ENCODE measurements at places on chromosomes 6 and 20. TPM values are rescaled to one million over a fixed set of nuclear protein-coding genes. Genes with fewer than 3 reads are reported as not detected.

The SAMD5 gene
- 0.21 TPM for total RNA-seq

The FNDC11 gene
- total RNA-seq: 3.8 TPM

The RAB44 gene
- 0.11 TPM for total RNA-seq

The C6orf163 gene
- total RNA-seq: 2.0 TPM

The ZNF165 gene
- total RNA-seq: 8.0 TPM

The GPX5 gene
- not detected for total RNA-seq

- no peak for DNase-seq
Observed at GRCh38 chr6:18347866-18348265, 39.3 kb upstream of the RNF144B start.

The HLA-A gene
- total RNA-seq: 135 TPM

DNA sequence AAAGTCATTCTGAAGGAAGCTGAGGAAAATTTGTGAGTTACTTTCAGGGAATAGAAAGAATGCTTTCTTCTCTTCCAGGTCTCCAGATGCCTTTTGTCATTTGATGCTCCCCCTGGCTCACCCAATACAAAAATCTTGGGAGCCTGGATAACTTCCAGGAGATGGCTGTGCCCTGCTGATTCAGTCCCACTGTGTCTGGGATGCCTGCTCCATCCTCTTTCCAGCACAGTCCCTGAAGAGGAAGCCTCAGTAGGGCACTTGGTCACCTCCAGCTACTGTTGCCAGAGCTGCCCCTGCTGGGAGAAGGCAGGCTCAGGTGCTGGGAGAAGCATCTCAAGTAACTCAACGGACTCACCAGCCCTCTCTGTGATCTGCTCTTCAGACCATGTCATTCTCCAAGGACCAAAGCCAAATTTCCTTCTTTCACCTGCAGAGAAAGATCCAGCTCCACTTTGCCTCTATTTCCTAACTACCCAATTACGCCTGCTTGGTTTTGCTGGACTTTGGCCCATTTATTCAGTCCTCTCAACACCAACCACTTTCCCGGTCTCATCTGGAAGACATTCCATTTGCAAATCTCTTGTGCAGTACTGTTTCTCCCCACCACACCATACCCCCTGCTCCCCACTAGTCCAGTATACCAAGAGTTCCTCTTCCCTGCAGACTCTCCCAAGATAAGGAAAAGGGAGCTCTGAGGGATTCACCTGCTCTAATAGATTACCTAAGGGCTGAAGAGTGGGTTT, 53.3 kb downstream of the SLC23A2 start:
- DNase-seq: no peak

- DNase-seq: no peak
Observed at GRCh38 chr6:56009636-56010035, 134.2 kb upstream of the BMP5 start.

The MOG gene
- total RNA-seq: 1.2 TPM

The CTAGE9 gene
- total RNA-seq: not detected

The ID4 gene
- 4.5 TPM for total RNA-seq

DNA sequence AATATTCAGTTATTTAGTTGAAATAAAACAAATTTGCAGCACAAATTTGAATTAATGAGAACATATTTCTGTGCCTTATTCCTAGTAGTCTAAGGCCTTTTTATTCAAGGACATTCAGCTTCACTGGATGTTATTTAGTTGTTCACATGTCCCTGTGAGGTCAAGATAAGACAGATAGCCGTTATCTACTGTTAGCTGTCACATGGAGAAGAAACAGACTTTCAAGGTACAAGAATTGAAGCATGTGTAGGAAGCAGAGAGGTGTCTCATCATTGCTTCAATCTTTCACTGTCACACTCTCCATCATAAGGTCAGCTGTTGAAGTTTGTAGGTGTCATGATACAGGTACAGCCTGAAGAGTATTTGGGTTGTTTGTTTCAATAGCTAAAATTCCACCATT, 112.9 kb upstream of the JAG1 start:
- no peak for DNase-seq

GRCh38 chr20:53660078-53660909, 66.7 kb upstream of the ZNF217 start:
- DNase-seq: peak; percentile 23

The SLC17A1 gene
- not detected for total RNA-seq

The LCA5 gene
- total RNA-seq: 3.6 TPM

The SLC4A11 gene
- 39.5 TPM for total RNA-seq

DNA sequence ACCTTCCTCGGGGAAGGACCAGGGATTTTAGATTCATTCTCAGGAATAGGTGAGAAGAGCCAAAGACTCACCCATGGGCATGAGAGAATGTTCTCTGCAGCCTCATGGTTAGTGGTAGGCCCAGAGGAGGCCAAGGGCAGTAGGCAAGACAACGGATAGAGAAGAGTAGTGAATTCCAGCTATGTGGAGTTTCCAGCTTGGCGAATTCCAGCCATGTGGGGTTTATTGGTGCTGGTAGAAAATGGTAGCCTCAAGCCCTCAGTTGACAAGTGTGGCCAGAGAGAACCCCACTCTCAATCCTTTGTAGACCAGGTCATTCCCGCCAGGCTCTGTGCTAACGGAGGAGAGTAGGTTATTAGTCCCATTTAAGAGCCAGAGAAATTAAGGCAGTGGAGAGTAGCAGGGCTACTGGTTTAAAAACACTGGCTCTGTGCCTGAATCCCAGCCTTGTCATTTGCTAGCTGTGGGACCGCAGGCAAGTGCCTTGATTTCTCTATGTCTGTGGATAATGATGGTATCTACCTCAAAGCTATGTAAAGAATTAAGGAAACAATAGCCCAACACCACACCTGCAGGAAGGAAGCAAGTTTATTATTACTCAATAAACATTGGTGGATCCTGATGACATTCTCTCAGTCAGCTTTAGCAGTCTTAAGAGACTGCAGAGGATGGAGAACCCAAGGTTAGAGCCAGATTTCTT, 2.0 kb upstream of the SLC9A8 start:
- no peak for DNase-seq

DNA sequence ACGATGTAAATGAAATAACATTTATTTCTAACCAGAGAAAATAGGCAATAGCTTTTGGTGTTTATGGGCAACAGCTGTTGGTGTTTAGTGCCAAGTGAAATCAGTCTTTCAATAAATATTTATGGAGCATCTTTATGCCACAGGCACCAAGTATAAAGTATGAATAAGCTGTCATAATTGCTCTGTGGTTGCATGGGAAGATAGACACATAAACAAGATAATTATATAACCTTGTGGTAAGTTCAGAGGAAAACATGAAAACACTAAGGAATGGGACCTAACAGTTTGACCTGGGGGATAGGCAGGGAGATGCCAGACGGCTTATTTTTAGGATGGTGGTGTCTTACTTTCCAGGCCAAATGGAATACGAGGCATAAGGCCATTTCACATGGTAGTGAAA, 110.9 kb downstream of the GFRAL start:
- DNase-seq: no peak

DNA sequence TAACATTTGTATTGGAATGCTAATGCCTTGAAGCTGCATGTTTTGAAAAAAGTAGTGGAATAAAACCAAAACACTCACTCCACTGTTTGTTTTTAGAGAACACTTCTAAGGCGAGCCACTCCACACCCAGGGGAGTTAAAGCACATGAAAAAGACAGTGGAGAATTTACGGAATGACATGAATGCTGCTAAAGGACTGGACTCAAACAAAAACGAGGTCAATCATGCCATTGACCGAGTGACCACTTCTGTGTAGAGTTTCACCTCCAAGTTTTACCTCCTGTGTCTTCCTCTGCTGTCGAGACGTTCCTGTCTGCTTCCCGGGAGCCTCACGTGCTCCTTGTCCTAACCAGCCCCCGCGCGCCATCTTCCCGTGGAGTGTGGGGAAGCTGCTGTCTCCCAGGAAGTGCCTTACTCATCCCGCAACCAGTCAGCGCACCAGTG, 127.8 kb downstream of the LRRC1 start:
- DNase-seq: no peak

The SIGLEC1 gene
- 0.04 TPM for total RNA-seq

The PFDN6 gene
- total RNA-seq: 85.6 TPM

The HSPA1L gene
- 1.9 TPM for total RNA-seq

DNA sequence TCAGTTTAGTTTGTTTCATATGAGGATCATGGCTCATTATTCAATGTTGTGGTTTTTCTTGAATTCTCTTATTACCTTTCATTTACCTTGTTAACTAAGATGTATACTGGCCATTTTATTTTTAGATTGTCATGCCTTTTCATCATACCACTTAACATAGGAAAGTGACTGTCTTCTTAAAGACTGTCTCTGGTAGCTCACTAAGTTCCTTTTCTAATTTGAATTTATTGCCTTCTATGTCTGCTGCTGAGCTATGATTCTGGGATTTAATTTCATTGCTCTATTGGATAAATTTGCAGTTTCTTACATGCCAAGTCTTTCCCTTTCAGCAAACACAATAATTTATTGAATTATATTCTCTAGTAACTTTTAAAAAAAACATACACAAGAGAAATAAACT, 49.5 kb upstream of the ANKEF1 start:
- no peak for DNase-seq

The TAGAP gene
- total RNA-seq: 0.27 TPM

- peak; percentile 88 for DNase-seq
Observed at GRCh38 chr6:33812669-33813068, 8.9 kb upstream of the MLN start.

DNA sequence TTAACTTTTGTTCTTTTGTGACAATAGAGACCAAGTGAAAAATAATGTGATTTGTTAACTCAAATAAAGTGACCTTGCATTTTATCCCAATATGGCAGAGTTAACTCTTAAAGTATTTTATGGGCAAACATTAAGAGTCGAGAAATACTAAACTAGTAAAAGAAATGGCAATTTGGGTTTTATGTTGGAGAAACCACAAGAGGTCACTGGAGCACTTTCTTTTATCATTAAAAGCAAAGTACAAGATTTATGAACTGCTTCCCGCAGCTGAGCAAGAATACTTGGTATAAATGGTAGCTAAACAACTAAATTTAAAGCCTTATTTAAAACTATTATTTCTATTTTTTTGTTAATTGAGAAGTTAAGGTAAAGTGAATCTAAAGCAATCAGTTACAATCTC, 33.5 kb upstream of the MCM9 start:
- DNase-seq: no peak

DNA sequence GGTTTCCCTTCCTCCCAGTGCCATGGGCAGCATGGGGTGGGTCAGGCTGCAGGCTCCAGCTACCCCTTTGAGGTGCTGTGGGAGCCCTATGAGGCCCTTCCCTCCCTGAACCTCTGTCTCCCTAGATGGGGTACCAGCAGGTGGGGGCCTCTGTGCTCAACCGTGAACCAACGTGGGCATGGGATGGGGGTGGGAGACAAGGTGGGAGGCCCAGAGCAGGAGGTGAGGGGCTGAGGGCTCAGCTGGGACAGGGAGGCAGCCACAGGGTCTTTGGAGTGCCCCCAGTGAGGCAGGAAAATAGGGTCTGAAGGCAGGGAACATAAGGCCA, 33.3 kb downstream of the SUN5 start:
- peak; percentile 9 for DNase-seq

- no peak for DNase-seq
Observed at GRCh38 chr6:119716668-119717270, 367.2 kb upstream of the MAN1A1 start.

DNA sequence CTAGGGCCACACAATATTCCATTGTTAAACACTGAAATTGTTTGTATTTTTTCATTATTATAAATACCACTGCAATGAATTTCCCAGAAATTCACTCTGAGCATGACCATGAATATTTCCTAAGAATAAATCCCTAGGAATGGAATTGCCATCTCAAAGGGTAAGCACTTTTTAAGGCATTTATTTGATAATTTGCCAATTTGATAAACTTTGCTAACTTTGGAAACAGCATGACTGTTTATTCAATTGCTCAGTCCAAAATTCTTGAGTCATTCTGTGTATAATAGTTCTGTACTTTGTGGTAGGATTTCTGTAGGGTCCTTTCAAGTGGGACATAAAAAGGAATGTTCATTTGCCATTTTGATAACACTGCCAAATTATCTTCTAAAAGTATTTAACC, 44.2 kb upstream of the TOX2 start:
- no peak for DNase-seq

DNA sequence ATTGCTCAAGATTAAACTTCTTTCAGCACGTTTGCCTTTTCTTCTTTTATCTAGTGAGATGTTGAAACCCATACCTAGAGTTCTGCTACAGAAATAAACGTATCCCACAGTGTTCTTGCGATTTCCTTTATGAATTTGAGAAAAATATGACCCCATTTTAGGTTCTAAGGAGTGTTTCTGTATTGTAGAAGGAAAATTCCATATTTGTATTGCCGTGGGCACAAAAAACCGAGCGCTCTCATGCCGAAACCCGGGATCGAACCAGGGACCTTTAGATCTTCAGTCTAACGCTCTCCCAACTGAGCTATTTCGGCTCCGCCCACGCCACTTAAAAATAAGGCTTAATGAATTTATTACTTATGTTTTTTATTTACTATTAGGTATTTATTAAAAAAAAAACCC, 23.7 kb downstream of the ZNF311 start:
- DNase-seq: peak; percentile 59

GRCh38 chr6:118679327-118679901, 28.0 kb upstream of the CEP85L start:
- DNase-seq: no peak

GRCh38 chr20:9935285-9935684, 96.4 kb upstream of the PAK5 start:
- DNase-seq: no peak

The OR2B3 gene
- total RNA-seq: not detected

- no peak for DNase-seq
Observed at GRCh38 chr6:133871131-133871530, 17.8 kb upstream of the TCF21 start.

The LRRN4 gene
- 0.64 TPM for total RNA-seq

DNA sequence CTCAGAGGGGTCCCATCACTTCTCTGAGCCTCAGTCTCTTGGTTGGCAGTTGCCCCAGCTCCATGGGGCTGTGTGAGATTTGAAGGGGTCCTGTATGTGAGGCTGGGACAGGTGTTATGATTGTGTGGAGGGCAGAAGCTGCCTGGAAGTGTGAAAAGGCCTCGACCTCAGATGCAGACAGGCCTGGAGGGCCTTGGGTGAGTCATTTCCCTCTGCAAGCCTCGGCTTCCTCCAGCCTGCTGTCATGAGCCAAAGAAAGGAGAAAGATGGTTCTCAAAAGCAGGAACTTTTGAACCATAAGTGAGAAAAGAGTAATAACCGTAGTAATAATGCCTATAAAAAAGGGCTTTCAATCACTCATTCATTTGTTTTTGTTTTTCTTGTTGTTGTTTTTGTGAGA, 37.5 kb downstream of the SNAI1 start:
- no peak for DNase-seq

GRCh38 chr20:18138639-18139583, 1.2 kb downstream of the KAT14 start:
- DNase-seq: no peak

The GRM1 gene
- total RNA-seq: 0.41 TPM
